ENCODE measurements at places on chromosomes 12 and 14.

DNA sequence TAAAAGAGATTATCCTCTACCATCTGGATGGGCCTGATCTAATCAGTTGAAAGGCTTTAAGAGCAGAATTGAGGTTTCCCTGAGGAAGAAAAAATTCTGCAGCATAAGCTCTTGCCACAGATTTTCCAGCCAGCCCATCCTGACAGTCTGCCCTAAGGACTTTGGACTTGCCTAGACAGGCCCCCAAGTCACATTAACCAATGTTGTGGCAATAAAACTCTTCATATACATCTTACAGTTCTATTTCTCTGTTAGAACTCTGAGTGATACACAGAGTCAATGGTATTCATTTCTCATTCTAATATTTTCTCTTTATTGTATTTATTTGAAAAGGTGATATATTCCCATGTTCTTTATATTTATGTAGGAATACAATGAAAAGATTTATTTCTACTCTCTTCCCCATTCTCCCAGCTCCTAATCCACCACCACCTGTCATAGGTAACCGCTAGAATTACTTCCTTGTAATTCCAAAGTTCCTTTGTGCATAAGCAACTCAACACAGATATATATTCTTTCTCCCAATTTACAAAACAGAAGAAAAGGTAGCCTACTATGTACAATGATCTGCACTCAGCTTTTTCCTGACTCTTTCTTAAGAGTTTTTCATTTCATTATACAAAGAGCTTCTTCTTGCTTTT is 182.1 kb downstream of the CAPZA3 start:
- no peak for DNase-seq

DNA sequence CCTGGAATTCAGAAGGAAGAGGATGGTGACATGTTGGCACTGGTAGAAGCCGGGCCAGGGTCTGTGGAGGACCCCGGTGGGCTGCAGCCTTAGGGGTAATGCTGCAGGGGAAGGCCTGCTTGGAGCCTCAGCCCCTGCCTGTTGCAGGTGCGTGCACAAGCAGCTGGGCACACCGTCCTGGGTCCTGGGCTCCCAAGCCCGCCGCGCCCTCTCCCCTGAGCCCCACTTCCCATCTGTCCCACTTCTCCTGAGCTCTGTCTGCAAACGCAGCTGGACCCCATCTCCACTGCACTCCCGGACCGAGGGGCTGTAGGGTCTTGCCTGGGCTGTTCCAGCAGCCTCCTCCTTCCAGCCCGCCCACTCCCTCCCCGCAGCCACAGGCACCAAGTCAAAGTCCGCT is 116.8 kb downstream of the GLT1D1 start:
- DNase-seq: no peak

DNA sequence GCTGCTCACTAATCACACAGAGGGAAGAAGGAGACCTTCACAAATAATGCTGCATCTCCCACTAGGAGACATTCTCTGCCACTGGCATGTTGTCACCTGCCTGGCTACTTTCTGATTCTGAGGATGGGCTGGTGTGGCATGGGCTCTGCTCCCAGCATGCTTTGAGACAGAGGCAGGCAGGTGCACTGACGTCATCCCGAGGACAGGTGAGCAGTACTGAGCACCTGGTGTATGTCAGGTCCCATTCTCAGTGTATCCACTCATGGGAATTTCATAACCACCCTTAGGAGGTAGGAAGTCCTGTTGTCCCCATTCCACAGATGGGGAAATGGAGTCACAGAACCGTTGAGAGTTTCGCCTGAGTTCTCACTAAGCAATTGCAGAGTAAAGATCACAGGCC is 597.9 kb downstream of the VRK1 start:
- no peak for DNase-seq

- no peak for DNase-seq
Measured at GRCh38 chr14:88044776-88045446, 40.0 kb downstream of the GPR65 start.

DNA sequence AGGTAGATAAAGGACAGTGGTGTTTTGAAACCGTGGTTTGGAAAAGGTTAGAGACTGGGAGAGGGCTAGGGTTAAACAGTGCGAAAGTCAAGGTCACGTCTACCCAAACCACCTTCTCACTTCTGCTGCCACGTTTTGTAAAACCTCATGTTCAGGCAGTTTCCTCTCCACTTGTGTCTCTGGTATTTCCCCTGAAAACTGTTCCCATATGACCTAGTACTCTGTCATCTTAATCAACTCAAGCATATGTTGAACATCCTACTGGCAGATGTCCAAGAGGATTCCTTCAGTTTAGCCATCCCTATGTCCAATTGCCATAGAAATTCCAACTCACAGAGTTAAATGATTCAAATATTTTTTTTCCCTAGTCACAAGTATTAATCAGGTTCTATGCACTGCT is 17.4 kb downstream of the CLEC4C start:
- no peak for DNase-seq

GRCh38 chr12:24232531-24232930 is 283.1 kb upstream of the SOX5 start:
- DNase-seq: no peak

- DNase-seq: no peak
Measured at GRCh38 chr12:79687711-79688260, 3.0 kb downstream of the PAWR start.

GRCh38 chr14:25750436-25750835 is 700.5 kb upstream of the STXBP6 start:
- no peak for DNase-seq

- no peak for DNase-seq
Measured at GRCh38 chr12:120404271-120404670, 33.6 kb upstream of the COX6A1 start.

- DNase-seq: no peak
Measured at GRCh38 chr12:75872762-75873161, 158.8 kb downstream of the PHLDA1 start.

- DNase-seq: no peak
Measured at GRCh38 chr12:43214166-43214565, 337.8 kb downstream of the ADAMTS20 start.

DNA sequence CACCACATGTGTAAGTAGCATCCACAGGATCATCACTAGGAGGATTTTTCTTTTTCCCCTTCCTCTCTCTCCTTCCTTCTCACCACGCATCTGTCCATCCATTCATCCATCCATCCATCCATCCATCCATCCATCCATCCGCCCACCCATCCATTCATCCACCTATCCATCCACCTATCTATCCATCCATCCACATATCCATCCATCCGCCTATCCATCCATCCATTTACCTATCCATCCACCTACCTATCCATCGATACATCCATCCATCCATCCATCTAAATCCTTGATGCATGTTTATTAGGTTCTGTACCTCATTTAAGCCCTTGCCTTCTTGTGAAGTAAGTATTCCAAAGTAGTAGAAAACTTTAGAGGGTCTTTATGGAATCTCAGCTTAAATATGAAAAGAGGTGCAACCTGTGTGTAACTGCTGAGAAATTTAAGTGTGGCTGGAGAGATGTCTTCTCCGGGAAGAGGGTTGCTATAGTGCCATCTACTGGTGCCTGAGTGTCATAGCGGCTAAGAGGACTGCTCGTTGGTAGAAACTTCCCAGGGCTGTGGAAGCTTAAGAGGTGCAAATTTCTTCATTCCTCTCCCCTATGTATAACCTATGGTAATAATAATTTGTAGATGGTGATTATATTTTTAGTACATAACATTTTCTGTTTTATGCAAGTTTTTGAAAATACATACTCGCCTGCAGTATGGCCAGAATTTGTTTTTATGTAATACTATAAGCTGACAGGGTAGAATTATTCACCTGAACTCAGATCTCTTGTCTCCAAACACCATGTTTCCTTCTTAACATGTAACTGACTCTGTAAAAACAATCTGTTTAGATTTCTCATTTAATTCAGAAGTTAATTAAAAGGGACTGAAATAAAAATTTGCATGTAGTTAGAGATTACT is 46.0 kb downstream of the MYO1H start:
- DNase-seq: peak; percentile 10

DNA sequence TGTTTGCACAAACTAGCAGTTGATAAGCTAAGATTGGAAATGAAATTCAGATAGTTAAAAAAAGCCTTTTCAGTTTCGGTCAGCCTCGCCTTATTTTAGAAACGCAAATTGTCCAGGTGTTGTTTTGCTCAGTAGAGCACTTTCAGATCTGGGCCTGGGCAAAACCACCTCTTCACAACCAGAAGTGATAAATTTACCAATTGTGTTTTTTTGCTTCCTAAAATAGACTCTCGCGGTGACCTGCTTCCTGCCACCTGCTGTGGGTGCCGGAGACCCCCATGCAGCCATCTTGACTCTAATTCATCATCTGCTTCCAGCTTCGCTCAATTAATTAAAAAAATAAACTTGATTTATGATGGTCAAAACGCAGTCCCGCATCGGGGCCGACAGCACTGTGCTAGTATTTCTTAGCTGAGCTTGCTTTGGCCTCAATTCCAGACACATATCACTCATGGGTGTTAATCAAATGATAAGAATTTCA is 335.6 kb downstream of the TMEM121 start:
- DNase-seq: peak; percentile 4

GRCh38 chr14:44830371-44830770 is 131.4 kb downstream of the KLHL28 start:
- no peak for DNase-seq

DNA sequence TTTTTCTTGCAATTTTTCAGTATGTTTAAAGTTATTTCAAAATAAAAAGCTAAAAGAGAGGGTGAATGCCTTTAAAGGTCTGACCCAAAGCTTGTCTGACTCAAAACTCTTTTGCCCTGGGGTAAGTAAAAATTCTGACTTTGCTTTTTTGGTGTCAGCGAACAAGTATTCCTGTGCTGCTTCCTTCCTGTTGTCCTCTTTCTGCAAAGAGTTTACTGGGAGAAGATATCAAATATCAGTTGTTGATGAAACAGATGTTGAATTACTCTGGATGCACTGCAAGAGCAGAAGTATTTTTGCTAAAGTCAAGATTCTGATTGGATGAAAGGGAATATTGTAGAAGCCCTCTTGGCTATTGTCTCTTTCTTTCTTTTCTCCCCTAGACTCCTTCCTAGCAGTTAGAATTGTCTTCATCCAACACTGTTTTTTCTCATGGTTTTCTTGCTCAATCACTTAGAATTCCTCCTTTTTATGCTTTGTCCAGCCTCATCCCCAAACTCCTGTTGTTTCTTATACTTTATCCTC is 62.0 kb downstream of the DACT1 start:
- DNase-seq: no peak

DNA sequence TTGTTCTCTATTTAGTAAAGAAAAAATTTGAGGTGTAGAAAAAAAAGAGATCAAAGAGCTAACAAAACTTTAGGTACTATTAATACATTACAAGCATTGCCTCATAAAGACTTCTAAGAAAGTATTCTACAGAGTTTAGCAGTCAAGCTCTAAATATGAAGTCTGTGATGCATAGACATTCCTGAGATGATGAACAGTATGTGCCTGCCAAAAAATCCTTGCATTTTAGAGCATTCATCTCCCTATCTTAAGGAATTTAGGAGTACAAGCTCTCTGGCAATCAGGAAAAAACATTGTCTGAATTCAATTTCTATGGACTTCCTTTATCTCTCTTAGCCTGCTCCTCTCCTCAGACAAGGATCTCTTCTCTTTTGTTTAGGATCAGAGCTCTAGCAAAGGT is 202.6 kb upstream of the LRFN5 start:
- no peak for DNase-seq

DNA sequence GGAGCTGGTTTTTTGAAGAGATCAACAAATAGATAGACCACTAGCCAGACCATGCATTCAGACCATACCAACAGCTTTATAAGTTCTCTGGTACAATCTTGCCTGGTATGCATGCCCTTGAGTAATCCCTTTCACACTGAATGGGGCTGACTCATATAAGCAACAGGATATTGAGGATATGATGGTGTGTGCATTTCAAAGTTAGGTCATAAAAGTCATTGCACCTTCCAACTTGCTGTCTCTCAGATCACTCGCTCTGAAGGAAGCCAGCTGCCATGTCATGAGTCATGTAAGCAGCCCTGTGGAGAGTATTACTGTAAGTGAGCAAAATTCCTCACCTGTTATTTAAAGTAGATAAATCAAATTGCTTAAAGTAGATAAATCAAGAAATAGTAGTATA is 45.0 kb upstream of the OR6J1 start:
- DNase-seq: no peak

- no peak for DNase-seq
Measured at GRCh38 chr14:79575032-79575431, 636.3 kb downstream of the DIO2 start.

DNA sequence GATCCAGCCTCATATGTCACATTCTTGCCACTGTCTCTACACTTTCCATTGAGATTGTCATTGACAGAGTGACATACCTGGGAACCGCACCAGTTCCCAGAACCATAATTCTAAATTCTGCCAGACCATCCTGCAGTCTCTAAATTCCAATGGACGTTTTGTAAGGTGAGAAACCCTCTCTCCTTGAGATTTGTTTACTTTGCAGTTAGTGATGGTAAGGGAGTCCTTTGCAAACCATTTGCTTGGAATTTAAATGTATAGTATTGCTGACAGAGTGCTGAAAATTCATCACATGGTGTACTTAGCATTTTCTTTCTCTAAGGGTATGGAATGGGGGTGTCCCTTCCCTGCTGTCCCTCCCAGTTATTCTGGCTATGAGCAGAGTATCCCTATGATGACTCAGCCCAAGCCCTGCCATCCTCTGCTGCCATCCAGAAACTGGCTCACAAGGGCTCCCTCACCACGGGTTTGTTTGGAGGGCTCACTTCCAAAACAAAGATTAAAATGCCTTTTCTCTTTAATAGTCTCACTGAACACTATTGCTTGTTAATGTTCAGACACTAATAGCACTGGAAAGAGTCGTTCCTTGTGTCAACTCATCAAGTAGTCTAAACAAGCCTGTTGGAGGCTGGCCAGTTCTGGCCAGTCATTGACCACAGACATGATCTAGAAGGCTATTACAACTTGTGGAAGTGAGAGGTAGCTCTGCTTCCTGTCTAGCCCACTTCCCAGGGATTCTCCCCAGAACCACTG is 129.0 kb upstream of the HMGA2 start:
- DNase-seq: no peak

- DNase-seq: no peak
Measured at GRCh38 chr12:119594399-119594730, 791 bp downstream of the TMEM233 start.

- DNase-seq: no peak
Measured at GRCh38 chr12:105257321-105257728, 21.4 kb upstream of the APPL2 start.

DNA sequence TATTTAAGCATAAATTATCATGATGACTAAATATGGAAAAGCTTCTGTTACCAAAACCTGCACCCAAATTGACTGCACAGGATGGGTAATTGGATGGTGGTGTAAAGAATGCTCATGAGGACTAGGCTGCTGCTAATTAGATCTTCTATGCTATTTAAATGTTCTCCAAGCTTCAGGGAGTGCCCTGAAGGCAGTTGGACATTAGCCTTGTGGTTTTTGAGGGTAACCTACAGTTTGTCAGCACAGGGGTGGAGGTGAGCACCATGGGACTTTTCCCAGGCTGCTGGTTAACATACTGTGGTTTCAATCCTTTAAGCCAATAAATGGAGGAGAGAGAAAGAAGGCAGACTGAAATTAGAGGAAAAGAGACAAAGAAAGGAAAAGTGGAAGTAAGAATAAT is 145.0 kb downstream of the WIF1 start:
- DNase-seq: no peak

- no peak for DNase-seq
Measured at GRCh38 chr12:107663277-107663676, 22.3 kb upstream of the PWP1 start.

- DNase-seq: no peak
Measured at GRCh38 chr12:77070800-77071449, 5.6 kb upstream of the E2F7 start.

Measured in activated T-cell treated with anti-CD3 and anti-CD28 coated beads, Interleukin-2, amount 50 U/mL, for 4 hours (primary cell).